Stimulated activated CD4-positive, alpha-beta T cell treated with anti-CD3 and anti-CD28 coated beads, Interleukin-15, amount 100 ng/mL, for 1 hour (primary cell): ENCODE measurements at places on chromosomes 6 and 20.

GRCh38 chr6:130841128-130841728 lies 14.0 kb downstream of the SMLR1 start:
- DNase-seq = no peak

GRCh38 chr20:57526087-57526884 lies 1.3 kb upstream of the CTCFL start:
- DNase-seq = no peak

DNA sequence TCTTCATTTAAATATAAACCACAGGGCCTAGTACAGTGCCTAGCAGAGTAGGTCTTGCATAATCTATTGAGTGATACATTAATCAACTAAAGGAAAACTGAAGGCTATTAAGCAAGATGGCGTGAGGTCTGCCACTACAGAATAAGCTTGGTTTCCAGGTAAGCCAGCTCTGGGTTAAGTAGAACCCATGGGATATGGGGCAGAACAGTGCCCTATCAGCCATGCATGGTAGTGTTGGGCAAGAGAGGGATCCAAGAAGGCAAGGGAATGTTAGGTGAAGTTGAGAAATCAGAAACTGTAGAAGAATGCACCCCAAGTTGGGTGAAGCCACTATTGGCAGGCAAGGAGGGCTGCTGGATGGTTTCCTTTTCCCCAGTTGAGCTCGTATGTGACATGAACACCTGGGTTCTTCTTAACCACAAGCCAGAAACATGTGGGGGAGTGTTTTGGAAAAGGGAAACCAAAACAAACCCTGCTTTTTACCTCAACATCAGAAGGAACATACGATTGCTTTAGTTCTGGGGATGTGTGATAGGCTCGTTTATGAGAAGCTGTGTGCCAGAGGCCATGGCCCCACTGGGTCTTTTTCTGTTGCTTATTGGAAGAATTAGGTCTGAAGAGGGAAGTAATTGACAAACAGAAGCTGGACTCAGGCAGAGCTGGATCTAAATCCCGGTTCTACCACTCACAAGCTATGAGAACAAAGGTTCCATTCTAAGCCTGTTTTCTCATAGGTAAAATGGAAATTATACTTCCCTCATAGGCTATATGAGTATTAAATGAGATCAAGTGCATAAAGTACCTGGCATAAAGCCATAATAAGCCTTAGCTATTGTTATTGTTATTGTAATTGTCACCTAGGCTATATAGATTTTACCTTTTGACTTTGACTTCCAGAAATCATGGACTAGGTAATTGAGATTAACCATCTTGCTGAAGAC lies 33.5 kb downstream of the NEDD9 start:
- no peak for DNase-seq

DNA sequence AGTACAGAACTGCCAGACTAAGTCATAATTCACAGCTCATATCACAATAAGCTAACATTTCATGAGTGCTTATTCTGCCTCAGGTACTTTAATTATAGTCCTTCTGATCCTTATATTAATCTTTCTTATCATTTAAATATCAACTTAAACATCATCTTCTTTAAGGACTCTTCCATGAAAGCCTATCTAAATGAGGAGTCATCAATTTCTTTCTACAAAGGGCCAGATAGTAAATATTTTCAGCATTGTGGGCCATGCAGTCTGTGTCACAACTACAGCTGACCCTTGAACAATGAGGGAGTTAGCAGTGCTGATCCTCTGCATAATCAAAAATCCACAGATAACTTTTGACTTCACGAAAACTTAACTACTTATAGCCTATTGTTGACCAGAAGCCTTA lies 306.4 kb downstream of the TSHZ2 start:
- no peak for DNase-seq

- DNase-seq = no peak
Measured at GRCh38 chr20:40584130-40584809, 104.8 kb downstream of the MAFB start.

- DNase-seq = no peak
Measured at GRCh38 chr6:137370871-137371633, 123.1 kb downstream of the OLIG3 start.

DNA sequence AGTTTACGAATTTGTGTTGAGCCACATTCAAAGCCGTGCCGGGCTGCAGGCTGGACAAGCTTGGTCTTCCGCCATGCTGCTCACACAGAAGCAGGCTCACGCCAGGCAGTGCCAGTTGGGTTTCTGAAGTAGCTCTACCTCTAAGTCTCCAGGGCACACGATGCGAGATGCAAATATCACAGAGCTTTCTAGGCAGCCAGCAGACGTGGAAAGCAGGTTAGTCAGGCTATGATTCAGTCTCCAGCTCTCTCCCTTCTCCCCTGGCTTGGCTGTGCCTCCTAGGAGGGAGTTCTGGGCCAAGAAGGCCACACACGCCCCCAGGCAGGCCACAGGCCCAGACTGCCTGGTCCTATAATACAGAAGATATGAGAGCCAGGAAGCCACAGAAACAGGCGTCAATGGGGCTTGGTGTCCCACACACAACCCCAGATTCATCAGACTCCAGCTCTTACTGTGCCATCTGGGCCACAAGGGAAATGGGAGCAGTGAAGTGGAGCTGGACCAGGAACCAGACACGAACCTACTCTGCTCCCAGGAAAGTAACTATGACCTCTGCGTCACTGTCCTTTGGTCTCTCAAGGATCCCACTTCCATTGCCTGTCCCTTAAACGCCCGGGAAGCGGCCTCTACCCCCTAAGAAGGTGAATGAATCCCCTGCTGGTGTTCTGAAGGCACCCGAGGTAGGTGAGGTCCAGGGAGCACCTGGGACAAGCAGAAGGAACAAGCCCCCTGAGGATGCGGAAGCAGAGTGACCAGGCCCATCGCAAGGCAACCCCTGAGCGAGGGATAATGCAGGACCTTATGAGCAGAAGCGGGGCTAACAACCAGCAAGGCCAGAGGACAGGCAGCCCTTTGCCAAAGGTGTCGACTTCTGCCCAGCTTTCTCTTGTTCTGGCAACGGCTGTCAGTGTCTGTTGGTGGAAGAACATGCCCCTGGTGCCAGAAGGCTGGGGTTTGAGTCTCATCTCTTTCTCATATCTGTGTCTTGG lies 61.2 kb downstream of the GFOD1 start:
- no peak for DNase-seq

DNA sequence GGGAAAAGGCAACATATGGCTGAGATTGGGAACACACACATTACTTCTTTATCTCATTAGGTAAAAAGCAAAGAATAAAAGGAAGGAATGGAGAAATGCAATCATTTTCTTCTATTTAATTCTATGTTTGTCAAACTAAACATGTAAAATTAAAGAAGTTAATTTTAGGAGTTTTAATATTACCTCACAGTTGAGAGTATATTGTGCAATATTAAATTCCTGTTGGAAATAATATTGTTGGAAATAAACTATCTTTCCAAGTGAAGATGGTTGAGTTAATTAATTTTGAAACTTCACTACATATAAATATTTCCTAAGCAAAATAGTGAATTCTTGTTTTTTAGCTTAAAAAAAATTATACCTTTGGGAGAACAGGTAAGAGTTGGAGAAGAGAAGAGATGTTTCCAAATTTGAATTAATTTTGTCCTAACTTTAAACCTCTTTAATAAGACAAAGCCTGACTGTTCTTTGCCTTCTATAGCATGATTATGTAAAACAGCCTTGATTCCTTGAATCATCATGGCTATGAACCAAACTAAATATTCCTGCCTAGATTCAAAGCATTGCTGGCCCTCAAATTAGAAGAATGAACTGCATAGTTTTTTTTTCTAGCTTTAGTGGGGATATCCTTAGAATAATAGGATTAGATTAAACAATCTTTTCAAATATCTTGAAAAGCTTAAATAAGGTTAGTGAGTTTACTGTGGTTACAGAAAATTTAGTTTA lies 1349.1 kb upstream of the ADGRB3 start:
- no peak for DNase-seq

DNA sequence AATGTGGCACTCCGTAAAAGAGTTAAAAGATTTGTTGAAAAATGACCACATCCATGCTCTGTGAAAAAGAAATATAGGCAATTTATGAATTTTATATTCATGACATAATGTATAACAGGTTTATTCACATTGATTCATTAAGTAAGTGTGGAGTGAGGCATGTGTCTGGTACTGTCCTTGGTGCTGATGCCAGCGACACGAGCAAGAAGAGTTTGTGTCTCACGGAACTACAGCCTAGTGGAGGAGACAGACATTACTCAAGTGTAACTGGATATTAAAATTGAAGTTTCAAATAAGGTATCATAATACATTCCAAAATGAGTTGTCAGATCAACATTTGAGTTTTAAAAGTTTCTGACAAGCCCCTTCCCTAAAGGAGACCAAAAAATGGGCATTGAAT lies 158.2 kb upstream of the PRND start:
- no peak for DNase-seq

DNA sequence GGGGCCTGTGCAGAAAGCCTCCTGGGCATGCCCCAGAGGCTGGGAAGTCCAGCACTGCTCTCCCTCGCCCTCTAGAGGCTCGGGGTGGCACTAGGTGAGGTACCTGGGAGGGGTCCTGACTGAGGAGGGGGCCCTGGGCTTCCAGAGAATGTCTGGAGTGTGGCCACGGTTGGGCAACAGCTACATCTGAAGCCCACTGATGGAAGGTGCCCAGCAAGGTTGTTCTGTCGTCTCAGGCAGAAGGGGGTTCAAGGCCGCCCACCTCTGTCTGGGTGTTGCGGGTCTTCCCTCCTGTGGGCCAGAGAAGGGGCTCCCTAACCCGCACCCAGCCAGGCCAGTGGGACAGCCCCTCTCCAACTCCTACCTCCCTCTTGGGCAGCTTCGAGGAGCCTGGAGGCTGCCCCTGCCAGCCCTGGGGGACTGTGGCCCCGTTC lies 11.4 kb upstream of the VEGFA start:
- no peak for DNase-seq

DNA sequence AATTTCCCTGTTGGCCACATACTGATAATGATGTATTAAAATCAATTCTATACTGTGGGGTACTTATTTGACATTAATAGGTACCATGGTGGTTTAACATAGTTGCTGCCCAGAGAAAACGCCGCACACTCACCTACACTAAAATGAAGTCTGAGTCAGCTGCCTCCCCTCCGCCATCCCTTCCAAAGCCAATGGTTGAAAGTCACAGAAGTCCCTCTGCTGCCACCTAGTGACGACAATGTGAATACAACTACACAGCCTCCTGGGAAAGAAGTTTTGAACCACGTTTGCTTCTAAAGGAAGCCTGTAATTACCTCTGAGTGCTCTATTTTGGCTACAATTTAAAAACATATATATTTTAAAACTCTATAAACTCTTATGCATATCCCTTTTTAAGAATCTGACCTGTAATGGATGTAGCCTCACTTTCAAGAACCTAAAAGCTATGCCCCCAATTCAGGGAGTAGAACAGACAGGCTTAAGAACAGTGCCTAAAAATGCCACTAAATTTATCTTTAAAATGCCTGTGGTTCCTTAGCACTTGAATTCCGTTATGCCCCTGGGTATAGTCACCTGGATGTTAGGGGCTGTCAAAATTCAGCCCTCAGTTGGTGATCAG lies 20.6 kb upstream of the ECI2 start:
- peak; percentile 35 for DNase-seq

DNA sequence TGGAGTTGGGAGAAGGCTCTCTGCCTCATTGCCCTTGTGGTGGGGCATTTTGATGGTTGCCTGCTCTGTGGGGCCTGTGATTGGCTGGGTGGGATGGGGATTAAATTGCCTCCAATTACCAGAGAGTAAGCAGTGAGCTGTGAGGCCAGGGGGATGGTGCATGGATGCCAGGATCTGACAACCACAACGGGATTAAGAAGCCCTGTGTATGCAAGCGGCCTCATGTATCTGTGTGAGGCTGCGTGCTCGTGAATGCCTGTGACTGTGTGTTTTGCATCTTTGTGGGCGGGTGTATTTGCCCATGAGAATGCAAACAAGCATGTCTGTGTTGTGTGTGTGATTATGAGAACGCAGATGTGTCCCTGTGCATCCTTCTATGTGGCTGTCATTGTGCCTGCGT lies 46.1 kb downstream of the CD40 start:
- DNase-seq = no peak

- DNase-seq = no peak
Measured at GRCh38 chr6:25025919-25026301, 90.2 kb upstream of the RIPOR2 start.

DNA sequence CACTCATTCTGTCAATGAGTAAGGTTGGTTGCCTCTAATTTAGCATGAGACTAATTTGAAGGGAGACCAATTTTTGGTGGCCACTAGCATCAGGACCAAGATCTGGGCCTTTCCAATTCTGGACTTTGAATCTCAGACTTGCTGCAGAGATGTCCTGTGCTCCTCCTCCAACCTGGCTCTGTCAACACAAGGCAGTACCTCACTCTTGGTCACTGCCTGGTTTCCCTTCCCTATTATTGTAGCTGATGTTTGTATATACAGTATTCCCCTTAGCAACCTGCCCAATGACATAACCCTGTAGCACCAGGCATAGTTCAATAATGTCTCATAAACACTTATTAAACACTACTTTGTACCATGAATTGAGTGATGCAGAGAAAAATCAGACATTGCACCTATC lies 50.4 kb downstream of the UNC5CL start:
- no peak for DNase-seq

- DNase-seq = no peak
Measured at GRCh38 chr6:40551966-40552505, 35.1 kb downstream of the LRFN2 start.

GRCh38 chr20:10216146-10216791 lies 2.4 kb upstream of the SNAP25 start:
- no peak for DNase-seq

DNA sequence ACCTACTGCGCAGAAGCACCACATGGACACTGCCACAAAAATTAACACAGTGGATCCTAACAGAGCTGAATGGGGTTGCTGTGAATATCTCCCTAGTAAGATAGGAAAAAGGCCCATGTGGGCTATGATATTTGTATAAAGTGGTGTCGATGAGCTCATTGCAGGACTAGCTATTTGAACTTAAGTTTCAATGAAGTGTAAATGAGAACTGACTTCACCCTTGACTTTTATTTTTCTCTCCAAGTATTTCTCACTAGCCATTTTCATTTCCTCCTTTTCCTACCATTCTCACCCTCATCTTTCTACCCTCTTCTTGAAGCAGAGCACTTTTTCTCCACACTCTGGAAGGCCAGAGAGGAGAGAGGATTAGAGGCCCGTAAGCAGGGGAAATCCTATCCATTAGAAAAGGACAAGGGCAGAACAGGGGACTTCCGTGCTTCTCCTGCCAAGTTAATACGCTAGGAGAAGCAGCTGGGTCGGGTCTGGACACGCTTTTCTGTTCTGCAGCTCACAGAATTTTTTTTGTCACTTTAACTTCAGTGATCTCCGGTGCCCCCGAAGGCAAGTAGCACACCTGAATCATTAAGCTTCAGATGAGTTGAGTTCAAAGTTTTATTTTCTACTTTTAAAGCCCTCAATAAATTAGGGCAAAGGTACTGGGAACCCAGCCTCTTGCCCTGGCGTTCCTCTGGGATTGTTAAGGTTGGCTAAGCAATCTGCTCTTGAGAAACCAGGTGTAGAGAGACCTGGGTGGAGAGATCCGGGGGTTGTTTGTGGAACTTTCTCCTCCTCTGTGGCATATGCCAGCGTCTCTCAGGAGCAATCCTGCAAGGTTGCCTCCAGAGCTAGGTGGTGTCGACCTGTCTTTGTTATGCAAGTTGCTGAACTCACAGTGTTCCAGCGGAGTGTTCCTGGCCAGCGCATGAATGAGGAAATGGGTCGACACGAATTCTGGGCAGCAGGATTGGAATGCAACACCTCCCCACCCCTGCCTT lies 56.2 kb upstream of the ARID1B start:
- DNase-seq = no peak

GRCh38 chr6:105509506-105510331 lies 106.8 kb upstream of the PREP start:
- DNase-seq = no peak
